ENCODE measurements at places on chromosomes 2 and 18.

DNA sequence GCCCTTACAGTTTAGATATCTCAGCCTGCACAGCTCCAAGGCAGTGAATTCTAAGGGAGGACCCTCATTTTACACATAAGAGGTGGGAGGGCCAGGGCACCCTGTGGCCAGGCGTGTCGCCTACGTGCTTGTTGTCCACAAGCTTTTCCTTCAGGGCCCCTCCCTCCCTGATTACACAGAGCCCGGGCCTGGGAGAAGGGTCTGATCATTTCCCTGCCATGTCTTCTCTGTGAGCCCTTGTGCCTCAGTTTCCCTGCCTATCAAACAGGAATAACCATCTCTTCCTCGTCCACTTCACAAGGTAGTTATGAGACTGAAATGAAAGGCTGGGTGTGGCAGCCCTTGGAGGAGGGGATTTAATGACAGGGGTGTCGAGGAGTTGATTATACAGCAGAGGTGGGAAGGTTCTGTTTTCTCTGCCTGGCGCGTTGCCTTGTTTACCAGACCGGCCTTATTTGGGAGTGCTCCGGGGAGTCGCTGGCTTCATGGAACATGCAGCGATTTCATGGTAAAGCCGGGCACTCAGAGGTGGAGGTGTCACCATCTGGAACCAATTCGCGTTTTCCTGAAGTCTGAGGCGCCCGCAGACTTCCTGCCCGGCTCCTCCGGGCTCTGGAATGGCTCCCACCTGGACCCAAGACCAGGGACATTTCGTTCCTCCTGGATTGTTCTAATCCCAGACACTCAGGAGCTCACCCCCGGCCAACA, 208.9 kb downstream of the KLHL29 start:
- no peak for DNase-seq

- no peak for DNase-seq
Observed at GRCh38 chr18:36155851-36156757, 26.4 kb downstream of the ELP2 start.

DNA sequence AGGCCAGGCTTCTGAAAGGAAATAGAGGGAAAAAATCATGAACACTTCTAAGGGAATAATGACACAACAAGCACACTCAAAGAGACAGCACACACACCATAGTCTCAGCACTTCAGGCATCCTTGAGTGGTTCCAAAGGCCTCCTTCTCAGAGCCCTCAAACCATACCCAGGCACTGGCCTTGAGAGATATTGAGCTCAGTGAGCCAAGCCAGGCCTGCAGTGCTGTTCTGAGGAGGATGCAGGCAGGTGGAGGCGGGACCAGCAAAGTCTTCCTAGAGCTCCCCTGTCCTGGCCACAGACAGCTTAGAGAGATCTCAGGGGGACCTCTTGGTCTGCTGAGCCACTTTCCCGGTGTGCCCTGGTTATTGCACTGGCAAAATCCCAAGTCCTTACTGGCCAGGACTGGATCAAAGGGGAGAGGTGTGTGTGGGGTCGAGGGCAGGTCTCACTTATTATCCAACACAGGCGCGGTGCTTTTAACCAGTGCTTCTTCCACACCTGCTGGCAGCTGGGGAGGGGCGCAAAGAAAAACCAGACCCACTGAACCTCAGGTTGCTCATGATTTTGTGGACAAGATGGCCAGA, 86.8 kb upstream of the HAAO start:
- no peak for DNase-seq

- DNase-seq: no peak
Observed at GRCh38 chr2:180370511-180371205, 363.6 kb upstream of the CWC22 start.

DNA sequence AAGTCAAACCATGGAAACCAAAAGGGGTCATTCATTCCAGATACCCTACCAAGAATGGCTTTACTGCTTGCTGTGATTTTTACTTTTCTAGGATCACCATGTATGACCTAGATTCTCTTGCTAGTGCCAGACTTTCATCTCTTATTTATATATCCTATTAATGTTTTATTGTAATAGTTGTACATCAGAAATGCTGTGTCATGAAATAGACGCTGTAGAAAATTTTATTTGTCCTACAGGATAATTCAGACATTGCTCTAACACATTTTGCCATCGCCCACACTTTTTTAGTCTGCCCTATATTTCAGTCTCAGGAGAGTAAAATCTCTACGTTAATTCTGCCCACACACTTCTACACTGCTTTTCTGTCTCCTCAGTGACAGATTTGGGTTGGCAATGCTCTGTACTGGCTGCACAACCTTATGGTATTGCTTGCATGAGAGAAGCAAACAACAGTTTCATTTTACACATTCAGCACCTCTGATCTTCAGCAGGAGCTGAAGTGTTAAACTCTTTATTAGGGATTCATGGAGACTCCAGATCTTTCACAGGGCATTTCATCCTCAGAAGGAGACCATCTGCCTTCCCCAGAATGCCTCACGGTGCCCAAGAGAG, 871.8 kb upstream of the CHAC2 start:
- no peak for DNase-seq

GRCh38 chr2:121348128-121348740, 63.2 kb upstream of the TFCP2L1 start:
- DNase-seq: no peak

GRCh38 chr2:101566632-101567228, 91.8 kb upstream of the RFX8 start:
- DNase-seq: no peak

GRCh38 chr2:54606393-54606958, 117.0 kb upstream of the EML6 start:
- no peak for DNase-seq

DNA sequence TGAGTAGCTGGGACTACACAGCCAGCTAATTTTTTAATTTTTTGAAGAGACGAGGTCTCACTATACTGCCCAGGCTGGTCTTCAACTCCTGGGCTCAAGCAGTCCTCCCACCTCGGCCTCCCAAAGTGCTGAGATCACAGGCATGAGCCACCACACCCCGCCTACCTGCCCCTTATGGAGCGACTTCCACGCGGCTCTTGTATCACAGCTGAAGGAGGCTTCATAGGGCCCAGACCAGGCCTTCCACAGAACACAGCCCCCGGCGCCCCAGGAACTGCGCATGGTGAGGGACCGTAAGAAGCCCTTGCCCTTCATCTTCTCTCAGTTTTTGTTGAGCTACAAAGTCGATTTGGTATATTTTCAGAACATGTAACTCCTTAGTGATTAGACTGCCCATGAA, 220.3 kb downstream of the KLHL29 start:
- DNase-seq: no peak

DNA sequence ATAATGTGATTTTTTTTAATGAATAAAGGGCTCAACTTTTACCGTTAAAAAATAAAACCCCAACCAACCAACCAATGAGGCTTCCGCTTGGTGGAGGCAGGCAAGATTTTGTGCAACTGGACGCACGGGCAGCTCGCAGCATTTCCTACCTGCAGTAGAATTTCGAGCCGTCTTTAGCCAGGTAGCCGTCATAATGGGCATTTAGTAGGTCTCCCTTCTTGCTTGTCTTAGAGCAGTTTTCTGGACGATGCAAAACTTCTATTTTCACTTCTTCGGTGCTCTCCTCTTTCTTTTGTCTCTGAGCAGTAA, 316 bp downstream of the FKBP7 start:
- DNase-seq: no peak

- no peak for DNase-seq
Observed at GRCh38 chr2:20172273-20173055, 52.5 kb downstream of the SDC1 start.

GRCh38 chr2:170928824-170929685, at the start of gene GORASP2:
Gene GORASP2 (plus strand): TSS chr2:170929253. CDS start chr2:170929341, 88 bp downstream.
- DNase-seq: peak; percentile 95

DNA sequence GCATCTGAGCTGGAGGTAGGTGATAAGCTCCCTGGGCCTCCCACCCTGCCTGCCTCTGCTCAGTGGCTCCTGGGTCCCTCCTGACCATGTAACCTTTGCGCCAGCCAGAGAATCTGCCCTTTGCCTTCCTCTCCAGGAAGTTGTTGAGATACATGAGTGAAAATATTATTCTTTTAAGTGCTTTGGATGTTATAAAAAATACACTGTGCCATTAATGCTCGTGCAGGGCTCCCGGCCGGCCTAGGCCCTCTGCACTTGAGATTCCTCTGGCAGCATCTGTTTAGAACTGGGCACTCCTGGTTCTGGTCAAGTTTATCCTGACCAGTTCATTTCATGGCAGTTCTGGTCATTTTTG, 18.8 kb downstream of the AGAP1 start:
- DNase-seq: no peak

DNA sequence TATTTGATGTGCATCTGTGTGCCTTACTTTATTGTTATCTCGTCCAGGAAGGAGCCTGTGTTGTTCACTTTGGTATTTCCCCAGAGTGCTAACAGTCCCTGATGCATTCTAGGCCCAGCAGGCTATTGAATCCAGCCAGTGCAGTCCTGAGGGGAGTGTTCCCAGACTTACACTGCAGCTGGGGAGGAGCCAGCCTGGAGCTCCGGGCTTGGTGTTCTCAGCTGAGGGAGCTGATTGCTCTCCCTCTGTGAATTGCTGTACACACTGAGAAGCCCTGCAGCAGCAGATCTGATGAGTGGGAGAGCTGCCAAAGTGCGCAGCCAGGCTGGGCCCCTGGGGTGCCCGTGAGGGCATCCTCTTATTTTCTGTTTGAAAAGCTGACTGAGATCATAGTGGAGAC, 159.2 kb downstream of the GALNT3 start:
- DNase-seq: peak; percentile 20

DNA sequence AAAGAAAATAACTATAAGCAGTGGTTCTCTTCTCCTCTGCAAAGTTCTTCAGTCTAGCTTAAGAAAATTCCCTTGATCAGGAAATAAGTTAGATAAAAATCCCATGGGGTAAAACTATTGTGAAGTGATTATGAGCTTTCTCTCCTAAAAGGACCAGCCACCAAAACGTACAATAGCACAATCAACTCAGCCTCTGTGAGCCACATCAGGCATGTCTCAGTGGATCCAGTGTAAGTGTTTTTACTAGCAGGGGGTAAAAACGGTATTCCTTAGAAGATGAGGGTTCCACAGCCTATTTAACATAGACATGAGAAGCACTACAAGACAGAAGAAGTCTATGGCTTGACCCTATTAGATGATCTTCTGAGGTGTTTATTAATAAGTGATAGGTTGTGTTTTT, 503.2 kb downstream of the PIK3C3 start:
- no peak for DNase-seq

DNA sequence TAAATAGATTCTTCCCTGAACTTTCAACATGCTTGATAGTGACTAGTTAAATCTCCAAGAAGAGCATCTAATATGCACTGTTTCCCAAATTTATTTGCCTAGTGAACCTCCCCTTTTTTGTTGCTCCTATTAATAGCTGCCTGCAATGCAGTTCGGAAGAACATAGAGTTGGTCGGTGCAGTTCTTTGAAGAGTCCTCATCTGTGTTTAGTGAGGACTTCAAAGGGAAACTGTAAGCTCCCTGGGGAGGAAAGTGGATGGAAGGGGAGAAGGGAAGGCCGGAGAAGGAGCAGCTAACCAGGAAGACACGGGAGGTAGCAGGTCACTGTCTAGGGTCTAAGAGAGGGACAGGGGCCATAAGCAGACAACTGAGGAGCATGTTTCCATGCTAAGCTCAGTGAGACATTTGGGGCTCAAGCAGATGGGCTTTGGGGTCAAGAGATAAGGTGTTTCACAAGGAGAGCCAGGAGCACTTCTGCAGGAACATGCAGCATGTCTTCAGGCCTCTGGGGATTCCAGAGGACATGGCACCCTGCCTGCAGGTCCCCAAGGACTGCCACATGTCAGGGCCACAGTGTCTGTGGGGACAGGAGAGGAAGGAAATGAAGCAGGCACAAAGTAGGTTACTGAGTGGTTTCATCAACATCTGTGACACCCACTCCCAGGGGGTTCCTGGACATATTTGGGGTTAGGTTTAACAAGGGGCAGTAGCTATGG, 48.7 kb upstream of the ANXA4 start:
- no peak for DNase-seq
